Right atrium auricular region (tissue), 2 donors: ENCODE measurements at places on chromosomes 12 and 14. TPM values are rescaled to one million over a fixed set of nuclear protein-coding genes. Genes with fewer than 3 reads are reported as not detected.
A peak's percentile ranks its signal among the peaks of the same experiment; 100 is the strongest.

DNA sequence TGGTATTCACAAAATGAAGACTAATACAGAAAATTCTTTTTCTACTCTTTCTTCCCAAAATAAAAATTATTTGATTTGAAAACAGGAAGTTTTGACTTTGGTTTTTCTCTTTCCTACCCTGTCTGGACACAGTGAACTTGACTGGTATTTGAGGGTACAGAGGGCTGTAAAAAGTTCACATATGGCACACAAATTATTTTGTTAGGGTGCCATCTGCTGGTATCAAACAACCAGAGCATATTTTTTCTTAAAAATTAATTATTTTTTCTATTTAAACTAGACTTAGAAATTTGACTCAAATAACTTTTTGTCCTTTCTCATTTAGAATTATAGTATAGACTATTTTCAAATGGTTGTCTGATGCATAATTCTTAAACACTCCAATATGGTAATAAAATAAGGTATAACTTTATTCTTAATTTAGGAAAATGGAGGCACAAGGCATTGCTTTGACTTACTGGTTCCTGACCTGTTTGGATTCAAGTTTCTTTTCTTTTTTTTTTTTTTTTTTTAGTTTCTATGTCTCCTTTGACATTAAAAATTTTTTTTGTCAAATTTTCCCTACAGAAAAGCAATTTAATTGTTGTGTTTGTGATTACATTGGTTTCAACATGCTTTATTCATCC, 390.6 kb downstream of the PRKD1 start:
- no peaks in the 10 kb centered on the region for H3K36me3 ChIP-seq
- H3K4me3 ChIP-seq = no peak overlapping the region
- no peak for DNase-seq
- H3K27me3 ChIP-seq = no peaks in the 10 kb centered on the region
- no peaks in the 10 kb centered on the region for H3K4me1 ChIP-seq
- H3K27ac ChIP-seq = no peak overlapping the region

KRT79 gene
- total RNA-seq = not detected

MAP1LC3B2 gene
- 1.0 TPM for total RNA-seq

DNA sequence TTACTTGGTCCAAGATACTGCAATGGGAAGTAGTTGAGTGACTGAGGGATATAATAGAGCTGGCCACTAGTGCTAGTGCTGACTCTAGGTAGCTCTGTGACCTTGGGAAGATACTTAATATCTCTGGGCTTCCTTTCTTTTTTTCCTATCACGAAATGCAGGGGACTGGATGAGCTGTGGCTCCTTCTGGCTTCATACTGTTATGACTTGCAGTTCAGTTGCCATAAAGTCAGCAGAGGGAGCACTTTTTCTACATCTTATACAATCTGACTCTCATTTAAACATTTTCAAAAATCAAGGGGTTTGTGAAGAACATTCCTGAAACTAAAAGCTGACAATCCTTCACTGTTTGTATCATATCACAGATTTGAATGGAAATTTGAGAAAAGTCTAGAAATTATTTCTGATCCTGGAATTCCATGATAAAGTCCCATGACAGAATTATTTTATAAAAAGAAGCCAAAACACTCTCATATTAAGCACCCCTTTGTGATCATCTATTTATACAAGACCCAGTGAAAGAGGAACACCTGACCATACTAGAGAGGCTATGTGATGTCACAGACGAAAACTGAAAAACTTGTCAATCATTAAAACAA, 5.3 kb downstream of the BHLHE41 start:
- H3K4me1 ChIP-seq = peaks cover 69% of the 10 kb centered on the region
- H3K27ac ChIP-seq = peak overlapping the region; percentile 97
- no peaks in the 10 kb centered on the region for H3K36me3 ChIP-seq
- H3K27me3 ChIP-seq = no peaks in the 10 kb centered on the region
- DNase-seq = no peak

GRCh38 chr12:56629459-56630179, 507 bp downstream of the BAZ2A start:
- peak overlapping the region; percentile 98 for H3K27ac ChIP-seq
- peak overlapping the region; percentile 99 for H3K4me3 ChIP-seq
- no peaks in the 10 kb centered on the region for H3K4me1 ChIP-seq
- no peak for DNase-seq
- H3K27me3 ChIP-seq = no peaks in the 10 kb centered on the region

- H3K4me1 ChIP-seq = no peaks in the 10 kb centered on the region
- H3K27me3 ChIP-seq = no peaks in the 10 kb centered on the region
- no peak overlapping the region for H3K27ac ChIP-seq
- DNase-seq = no peak
- no peaks in the 10 kb centered on the region for H3K36me3 ChIP-seq
- H3K4me3 ChIP-seq = no peak overlapping the region
Observed at GRCh38 chr14:21712036-21712435, 38.4 kb upstream of the OR4E1 start.

DNA sequence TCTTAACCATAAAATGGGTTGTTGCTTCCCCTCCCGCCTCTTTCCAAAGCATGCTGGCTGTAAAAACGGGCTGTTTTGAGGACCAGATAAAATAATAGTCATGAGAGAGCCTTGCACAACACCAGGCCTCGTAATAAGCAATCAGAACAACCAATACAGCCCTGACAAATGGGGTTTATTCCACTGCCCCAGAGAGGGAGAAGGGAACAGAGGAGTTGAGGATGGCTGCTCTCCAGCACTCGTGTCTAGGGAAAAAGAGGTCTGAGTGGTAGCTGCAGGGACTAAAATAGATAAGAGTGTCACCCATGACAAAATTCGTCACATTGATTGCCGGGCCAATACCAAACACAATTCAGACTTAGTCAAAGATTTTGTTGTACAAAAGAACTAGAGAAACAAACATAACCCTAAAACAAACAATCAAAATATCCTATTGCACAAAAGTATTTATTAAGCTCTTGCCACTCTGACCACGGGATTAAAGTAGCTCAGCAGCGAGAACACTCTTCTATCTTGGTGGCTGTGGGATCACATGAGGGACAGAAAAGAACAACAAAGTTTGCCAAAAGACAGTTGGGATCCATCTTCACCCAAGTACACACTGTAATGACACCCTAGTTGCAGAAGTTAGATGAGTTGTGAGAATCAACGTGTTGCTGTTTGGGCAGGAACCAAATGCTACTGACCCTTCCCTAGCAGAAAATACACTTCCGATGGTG, 188.0 kb downstream of the FOXN3 start:
- H3K27me3 ChIP-seq = no peaks in the 10 kb centered on the region
- H3K36me3 ChIP-seq = no peaks in the 10 kb centered on the region
- H3K4me3 ChIP-seq = no peak overlapping the region
- peaks cover 47% of the 10 kb centered on the region for H3K4me1 ChIP-seq

DNA sequence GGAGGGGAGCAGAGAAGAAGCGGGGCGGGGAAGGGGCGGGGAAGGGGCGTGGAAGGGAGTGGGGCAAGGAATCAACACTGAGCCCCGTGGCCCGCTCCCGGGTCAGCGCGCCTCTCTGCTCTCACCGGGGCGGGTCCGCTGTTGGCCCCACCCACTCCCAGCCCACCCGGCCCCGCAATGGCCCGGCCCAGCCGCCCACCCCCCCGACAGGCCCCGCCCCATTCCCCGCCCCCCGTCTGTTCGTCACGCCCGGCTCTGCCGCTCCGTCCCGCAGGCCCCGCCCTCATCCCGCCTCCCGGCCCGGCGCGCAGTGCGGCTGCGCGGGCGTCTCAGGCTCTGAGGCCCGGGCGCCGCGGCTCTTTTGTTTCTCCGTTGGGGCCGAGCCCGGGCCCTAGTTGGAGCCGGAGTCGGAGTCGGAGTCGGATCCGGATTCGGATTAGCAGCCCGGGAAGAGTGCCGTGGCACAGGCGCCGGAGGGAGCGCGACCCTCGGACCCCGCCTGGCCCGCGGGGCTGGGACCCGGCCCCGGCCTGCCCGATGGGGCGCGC, at the start of gene ULK1:
Gene ULK1, plus strand, starts transcription at position 310 of the 548 bp plus-strand sequence. CDS start 380 bp downstream, outside the sequence.
- H3K4me3 ChIP-seq = peak within 1 kb of the TSS; percentile 82
- H3K27ac ChIP-seq = peak within 1 kb of the TSS; percentile 99
- peak; percentile 92 for DNase-seq
- H3K27me3 ChIP-seq = no peaks in the 10 kb centered on the region
- peaks cover 9% of the 10 kb centered on the region for H3K36me3 ChIP-seq

DNA sequence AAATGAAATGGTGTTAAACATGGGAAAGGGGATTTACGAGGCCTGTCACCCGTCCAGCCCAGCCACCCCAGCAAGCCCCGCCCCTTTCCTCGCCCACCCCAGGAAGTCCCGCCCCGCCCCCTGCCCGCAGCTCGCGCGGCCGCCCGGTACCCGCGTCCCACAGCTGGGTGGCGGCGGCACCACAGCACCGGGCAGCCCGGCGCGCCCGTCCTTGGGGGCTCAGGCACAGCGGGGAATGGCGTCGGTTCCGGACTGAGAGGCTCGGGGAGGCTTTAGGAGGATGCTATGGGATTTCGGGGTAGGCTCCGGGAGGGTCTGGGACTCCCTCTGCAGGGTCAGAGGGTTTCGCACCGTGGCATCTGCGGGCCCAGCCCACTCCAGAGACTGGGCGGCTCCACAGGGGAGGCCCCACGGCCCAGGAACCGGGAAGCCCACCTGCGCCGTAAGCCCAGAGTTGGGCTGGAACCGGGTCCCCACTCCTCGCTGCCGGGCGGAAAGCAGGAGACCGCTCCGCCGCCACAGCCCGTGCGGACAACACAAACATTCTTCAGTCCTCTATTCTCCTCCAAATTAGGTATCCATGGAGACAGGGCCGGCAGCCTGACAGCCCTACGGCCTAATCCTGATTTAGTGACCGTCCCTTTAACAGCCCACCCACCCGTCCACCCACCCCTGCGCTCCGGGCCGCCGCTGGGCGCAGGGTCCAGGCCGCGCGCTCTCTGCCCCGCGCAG, 1.4 kb downstream of the FIGNL2 start:
- peak overlapping the region; percentile 49 for H3K4me3 ChIP-seq
- H3K27ac ChIP-seq = peak overlapping the region; percentile 33
- peaks cover 9% of the 10 kb centered on the region for H3K27me3 ChIP-seq
- no peak for DNase-seq
- H3K4me1 ChIP-seq = peaks cover 42% of the 10 kb centered on the region

DNA sequence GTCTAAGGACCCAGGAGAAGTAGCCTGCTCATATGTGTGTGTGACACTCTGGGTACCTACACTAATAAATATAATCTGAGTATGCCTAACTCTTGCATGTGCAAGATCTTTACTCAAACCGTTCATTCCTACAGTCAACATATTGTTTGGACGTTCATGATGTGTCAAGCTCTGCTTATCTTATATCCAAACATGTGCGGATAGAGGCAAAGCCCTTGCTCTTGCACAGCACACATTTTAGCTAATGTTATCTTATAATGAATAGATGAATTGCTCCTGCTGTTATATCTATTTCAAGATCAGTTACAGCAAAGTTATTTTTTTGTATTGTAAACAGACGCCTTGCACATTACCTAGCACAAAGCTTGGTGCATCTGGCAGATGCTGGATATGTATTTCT, 228.4 kb upstream of the FLRT2 start:
- H3K4me1 ChIP-seq = no peaks in the 10 kb centered on the region
- no peak overlapping the region for H3K27ac ChIP-seq
- no peaks in the 10 kb centered on the region for H3K36me3 ChIP-seq
- H3K4me3 ChIP-seq = no peak overlapping the region

- H3K36me3 ChIP-seq = peaks cover 91% of the 10 kb centered on the region
- no peaks in the 10 kb centered on the region for H3K4me1 ChIP-seq
- H3K4me3 ChIP-seq = no peak overlapping the region
- no peaks in the 10 kb centered on the region for H3K27me3 ChIP-seq
Observed at GRCh38 chr12:105120551-105120950, 13.0 kb downstream of the WASHC4 start.

DNA sequence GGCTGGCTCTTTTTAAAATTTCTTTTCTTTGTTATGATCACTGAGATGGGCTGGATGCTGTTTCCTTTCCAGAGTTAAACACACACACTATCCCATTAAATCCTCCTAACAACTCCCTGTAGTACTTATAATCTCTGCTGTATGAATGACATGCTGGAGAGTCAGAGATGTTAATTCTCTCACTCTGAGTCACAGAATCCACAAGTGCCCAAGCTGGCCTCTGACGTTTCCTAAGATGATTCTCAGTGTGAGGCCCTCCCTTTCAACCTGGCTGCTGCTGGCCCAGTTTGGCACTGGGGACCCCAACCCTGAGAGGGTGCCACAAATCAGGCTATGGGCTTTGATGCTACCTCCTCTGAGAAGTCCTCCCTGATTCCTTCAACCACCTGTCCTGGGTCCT, 5.4 kb downstream of the NOS1 start:
- no peak for DNase-seq
- no peak overlapping the region for H3K4me3 ChIP-seq
- no peaks in the 10 kb centered on the region for H3K4me1 ChIP-seq
- H3K27ac ChIP-seq = no peak overlapping the region
- H3K36me3 ChIP-seq = no peaks in the 10 kb centered on the region

- no peak overlapping the region for H3K27ac ChIP-seq
- no peaks in the 10 kb centered on the region for H3K4me1 ChIP-seq
- H3K4me3 ChIP-seq = no peak overlapping the region
- H3K27me3 ChIP-seq = no peaks in the 10 kb centered on the region
Observed at GRCh38 chr14:77832297-77832696, 32.4 kb downstream of the ADCK1 start.

- no peak overlapping the region for H3K4me3 ChIP-seq
- H3K27me3 ChIP-seq = no peaks in the 10 kb centered on the region
Observed at GRCh38 chr12:15536446-15536845, 214.1 kb downstream of the PTPRO start.

HOXC9 gene
- total RNA-seq = not detected

DNA sequence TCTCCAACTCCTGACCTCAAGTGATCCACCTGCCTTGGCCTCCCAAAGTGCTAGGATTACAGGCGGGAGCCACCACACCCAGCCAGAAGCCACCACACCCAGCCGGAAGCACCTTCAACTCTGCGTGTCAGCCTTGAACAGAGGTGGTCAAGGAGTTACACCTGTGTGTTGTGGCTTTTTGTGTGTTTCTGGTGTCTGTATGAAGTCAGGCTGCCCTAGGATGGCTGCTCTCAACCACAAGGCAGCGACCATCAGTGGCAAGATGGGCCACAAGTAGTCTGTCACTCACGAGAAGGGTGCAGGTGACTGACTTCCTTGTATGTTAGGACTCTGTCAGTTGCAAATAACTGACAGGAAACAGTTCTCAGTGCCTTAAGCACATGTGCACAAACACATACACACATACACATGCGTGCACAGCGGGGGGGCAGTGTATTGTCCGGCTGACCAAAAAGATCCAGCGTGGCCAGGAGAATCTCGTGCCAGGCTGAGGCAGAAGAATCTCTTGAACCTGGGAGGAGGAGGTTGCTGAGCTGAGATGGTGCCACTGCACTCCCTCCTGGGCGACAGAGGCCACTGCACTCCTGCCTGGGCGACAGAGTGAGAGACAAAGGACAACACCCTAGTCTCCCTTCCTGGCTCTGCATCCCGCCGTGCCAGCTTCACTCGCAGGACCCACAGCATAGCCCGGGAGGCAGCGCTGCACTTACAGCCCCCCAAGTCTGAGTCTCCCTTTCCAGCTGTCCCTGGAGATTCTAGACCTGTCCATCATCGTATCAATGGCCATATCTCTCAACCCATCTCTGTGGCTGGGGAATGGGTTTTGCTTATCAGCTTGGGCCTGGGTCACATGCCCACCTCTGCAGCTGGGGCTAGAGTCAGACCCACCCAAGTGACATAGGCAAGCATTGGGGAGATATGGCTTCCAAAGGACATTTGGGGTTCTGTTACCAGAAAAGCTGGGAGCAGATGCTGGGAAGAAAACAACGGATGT, 13.7 kb downstream of the P2RX4 start:
- no peaks in the 10 kb centered on the region for H3K4me1 ChIP-seq
- DNase-seq = no peak
- H3K27ac ChIP-seq = no peak overlapping the region
